ENCODE measurements at places on chromosomes 6 and 20. TPM values are rescaled to one million over a fixed set of nuclear protein-coding genes. Genes with fewer than 3 reads are reported as not detected.

GRCh38 chr6:81843302-81843701 lies 90.8 kb upstream of the TENT5A start:
- DNase-seq = no peak

DNA sequence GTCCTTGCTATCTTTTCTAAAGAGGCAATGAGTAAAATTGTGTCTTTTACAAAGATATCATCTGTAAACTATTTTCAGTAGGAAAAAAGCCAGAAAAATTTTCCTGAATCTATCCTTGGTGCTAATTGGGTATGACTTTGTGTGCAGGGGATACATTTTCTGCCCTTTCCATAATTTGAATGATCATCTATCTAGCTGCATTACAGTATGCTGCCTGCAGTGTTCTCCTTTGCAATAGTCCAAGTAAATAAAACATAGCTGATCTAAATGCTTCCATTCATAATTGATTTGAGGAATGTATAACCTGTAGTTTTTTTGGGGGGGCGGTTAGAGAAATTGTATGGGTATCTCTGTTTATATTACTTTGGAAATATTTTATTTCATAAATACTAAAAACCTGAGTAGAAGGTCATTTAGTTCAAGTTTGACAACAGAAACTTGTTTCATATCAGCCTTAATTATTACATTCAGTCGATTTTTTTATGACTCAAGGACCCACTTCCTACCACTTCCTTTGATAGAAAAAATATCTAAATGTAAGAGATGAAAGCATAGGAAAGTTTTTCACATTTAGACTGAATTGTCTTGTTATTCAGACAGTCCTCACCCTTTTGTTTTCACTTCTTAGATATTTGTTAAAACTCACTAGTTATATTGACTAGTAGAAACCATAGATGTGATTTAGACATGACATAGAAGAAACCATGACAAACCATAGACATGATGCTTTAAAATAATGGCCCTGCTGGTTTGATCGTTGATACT lies 75.3 kb downstream of the AIG1 start:
- no peak for DNase-seq

The KIAA0408 gene
- total RNA-seq = not detected

- DNase-seq = no peak
These were observed 45.1 kb upstream of the FAM83D start for GRCh38 chr20:38880952-38881735.

The FILIP1 gene
- 13.3 TPM for total RNA-seq

The C20orf141 gene
- not detected for total RNA-seq

The BLOC1S5 gene
- 13.7 TPM for total RNA-seq

DNA sequence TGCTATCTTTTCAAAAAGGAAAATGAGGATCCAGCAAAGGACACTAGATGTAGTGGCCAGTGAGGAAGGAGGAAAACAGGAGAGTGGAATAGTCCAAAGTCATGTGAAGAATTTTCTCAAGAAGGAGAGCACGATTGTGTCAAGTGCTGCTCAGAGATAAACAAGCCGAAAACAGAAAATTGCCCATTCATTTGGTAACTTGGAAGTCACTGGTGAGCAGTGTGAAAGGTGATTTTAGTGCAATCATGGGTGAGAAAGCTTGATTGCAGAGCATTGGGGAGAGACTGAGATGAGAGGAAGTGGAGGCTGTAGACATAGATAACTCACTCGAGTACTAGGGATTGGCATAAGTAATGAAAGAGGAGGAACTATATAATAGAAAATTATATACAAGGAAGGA lies 26.0 kb upstream of the PRDM1 start:
- DNase-seq = no peak
